ENCODE measurements at places on chromosomes 5 and 9.

- DNase-seq = no peak
Observed at GRCh38 chr5:174064171-174064570, 18.7 kb downstream of the NSG2 start.

GRCh38 chr5:172764861-172765765 is 5.9 kb downstream of the DUSP1 start:
- DNase-seq = peak; percentile 87

DNA sequence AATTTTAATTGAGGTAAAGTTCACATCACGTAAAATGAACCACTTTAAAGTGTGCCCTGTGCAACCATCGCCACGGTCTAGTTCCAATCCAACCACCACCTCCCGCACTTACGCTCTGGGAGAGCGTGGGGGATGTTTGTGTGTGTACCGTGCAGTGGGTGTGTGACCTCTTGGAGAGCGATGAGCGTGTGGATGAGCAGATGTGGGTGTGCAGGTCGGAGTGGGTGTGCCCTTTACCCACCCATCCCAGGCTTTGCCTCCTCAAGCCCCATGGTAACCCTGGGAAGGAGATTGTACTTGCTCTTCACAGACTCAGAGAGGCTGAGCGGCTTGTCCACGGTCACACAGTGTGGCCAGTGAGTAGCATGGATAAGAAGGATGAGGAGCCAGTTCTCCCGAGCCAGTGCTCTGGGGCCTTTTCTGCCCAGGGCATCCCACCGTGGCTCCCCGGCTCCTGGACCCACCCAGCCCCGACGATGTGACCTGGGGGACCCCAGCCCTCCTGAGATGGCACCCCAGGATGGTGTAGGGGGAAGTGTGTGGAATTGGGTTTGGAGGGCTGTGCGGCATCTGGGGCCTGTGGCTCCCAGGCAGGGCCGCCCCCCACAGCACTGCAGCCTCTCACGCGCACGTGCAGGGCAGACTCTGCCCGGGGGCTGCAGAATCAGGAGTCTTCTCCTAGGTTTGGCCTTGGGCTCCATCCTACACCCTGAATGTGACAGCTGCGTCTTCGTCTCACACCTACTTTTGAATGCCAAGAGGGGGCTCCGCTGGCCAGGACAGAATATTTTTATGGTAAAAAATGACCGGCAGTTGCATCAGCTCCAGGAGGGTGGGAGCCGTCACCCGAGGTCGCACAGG is 13.6 kb downstream of the LHX3 start:
- DNase-seq = no peak

DNA sequence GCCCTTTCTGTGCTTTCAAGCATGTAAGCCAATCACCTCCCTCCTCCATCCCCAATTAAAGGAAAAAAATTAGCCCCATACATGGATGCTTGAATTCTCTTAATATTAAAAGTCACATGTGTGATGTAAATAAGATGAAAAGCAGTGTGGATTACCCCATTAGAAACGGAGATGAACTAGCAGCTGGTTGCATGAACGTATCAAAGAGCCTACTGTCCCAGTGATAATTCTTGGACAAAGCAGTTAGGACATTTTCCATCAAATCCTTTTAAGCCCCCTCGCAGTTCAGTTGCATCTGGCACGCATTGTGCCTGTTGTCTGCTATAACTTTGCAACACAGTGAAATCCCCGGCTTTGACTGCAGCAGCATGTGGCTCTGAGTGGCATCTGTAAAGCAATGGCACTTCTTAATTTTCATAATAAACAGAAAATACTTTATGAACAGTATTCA is 285.6 kb downstream of the FBXL7 start:
- DNase-seq = no peak

DNA sequence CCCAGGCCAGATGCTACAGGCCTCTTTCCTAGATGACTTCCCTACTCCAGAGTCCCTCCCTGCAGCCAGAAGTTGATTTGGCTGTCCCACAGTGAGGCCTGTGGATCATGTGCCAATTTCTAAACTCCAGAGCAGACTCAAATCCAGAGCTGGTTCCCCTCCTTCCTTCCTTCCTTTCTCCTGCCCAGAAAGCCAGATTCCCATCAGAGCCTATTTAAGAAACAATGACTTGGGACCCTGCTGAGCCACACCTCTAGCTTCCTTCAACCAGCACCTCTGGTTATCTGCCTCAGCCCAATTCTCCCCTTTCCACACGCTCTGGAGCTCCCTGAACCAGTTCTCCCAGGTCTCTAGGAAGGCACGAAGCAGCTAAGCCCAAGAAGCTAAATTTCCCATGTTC is 7.2 kb downstream of the FAM219A start:
- no peak for DNase-seq

DNA sequence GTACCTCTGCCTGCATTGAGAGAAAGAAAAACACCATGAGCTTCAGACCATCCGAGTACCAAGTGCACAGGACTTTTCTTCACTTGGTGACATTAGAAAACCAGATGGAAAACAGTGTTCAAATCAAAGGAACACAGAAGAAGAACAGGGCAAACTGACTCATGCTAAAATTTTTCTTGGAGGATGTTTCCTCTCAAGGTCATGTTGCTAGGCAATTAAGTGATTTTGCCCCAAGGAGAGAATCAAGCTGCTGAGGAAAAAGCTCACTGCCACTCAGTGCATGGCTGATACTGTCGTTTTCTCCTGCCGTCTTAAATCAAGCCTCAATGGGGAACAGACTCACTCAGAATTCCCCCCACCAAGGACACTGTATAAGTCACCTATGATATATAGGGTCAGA is 57.9 kb upstream of the SIMC1 start:
- no peak for DNase-seq

DNA sequence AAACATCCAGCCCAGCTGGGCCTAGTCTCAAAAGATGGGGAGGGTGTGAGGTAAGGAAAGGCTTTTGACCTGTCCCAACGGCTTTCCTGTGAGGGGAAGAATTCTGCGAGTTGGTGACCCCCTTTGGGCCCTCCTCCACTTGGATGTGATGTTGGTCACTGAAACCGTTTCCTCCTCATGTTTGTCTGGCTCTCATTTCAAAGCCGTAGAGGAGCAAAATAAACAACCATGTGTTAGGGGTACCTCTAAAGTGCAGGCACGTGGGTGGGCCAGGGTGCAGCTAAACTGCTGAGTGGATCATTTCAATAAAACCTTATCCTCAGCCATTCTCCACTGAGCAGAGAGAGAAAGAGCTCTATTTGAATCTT is 84.3 kb upstream of the MELK start:
- DNase-seq = no peak

GRCh38 chr9:130159915-130160670 is 12.1 kb upstream of the NCS1 start:
- no peak for DNase-seq

DNA sequence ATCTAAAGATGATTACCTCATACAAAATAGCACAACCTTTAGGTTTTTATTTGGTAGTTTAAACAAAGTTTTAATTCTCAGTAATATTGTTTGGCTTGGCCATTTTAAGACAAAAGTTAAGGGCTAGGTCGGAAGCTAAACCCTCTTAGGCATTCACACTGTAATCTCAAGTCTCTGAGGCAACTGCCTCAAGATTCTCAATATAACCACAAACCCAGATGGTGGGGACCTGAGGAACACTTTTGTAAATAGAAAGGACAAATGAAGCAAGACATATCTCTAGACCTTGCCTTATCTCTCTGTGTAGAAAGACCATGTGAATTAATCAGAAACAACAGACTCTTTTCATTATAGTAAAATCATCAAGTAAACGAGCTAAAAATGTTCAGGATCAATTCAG is 500.2 kb upstream of the CDH6 start:
- no peak for DNase-seq

GRCh38 chr5:146643776-146644175 is 127.8 kb upstream of the GPR151 start:
- DNase-seq = no peak

- no peak for DNase-seq
Observed at GRCh38 chr5:95743877-95744276, 12.7 kb downstream of the RHOBTB3 start.

GRCh38 chr5:153618867-153619266 is 128.4 kb downstream of the GRIA1 start:
- no peak for DNase-seq

- DNase-seq = no peak
Observed at GRCh38 chr5:120873083-120873482, 409.0 kb downstream of the PRR16 start.

DNA sequence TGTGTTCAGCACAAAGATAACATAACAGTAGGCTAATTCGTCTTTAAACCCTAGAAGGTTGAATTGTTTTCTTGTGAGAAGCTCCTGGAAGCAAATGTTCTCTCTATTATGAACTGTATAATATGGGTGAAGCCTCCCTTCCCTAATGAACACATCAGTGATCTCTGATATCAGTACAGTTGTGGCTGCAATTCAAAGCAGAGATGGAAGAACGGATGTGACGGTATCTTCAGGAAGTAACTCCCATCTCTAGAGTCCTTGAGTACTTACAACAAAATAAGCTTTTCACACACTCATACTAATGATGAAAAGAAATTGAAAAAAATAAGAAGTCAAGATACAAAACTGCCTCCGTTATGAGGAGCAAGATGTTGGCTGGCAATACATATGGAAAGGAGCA is 4.5 kb downstream of the HCN1 start:
- no peak for DNase-seq

DNA sequence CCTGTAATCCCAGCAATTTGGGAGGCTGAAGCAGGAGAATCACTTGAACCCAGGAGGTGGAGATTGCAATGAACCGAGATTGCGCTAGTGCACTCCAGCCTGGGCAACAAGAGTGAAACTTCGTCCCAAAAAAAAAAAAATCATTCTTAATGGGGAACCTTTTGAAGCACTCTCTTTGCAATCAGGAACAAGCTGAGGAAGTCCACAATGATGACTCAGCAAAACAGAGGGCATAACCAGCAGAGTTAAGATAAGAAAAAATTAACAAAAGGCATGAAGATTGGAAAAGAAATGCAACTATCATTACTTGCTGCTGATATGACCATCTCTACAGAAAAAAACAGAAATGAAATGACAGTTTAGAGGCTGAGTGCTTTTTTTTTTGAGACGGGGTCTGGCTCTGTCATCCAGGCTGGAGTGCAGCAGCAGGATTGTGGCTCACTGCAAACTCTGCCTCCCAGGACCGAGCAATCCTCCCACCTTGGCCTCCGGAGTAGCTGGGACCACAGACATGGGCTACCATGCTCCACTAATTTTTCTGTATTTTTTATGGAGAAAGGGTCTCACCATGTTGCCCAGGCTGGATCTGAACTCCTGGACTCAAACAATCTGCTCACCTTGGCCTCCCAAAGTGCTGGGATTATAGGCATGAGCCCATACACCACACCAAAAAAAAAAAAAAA is 88.0 kb downstream of the FNBP1 start:
- no peak for DNase-seq

DNA sequence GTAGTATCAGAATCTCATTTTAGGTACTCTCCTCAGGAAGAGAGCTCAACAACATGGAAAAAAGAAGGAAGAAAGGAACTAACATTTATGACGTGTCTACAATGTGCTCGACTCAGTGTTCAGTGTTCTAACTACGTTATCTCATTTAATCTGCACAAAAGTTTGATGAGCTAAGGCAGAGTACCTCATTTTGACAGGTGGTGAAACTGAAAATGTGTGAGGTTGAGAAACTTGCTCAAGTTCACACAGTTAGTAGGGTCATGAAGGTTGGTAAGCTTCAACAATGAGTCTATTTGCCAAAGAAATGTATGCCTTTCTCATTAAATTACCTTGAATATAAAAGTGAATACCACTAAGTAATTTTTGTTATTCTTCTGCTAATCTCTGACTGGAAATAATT is 165.1 kb downstream of the CAAP1 start:
- DNase-seq = no peak

- DNase-seq = no peak
Observed at GRCh38 chr9:105103776-105104175, 140.7 kb upstream of the SLC44A1 start.

GRCh38 chr9:125752070-125752628 is 5.0 kb downstream of the PBX3 start:
- no peak for DNase-seq

- no peak for DNase-seq
Observed at GRCh38 chr5:133307275-133307674, 255.5 kb downstream of the HSPA4 start.

DNA sequence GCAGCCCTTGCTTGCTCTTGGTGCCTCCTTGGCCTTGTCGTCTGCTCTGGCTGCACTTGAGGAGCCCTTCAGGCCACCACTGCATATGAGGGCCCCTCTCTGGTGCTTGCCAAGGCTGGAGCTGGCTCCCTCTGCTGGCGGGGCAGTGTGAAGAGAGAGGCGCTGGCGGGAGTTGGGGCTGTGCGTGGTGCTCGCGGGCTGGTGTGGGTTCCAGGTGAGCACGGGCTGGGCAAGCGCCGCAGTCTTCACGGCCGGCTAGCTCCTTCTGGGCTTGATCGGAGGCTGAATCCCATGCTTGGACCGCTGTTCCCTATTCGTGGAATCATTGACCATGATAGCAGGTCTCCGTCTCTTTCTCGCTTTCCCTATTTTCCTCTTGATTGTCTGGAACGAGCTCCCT is 56.5 kb downstream of the XRCC4 start:
- DNase-seq = no peak

- DNase-seq = peak; percentile 80
Observed at GRCh38 chr9:112332977-112333638, at the start of gene PTBP3. TSS of gene PTBP3 (minus strand) at chr9:112333619. CDS start at chr9:112297865, 35,754 bp downstream.

GRCh38 chr9:99823681-99824377 is 2.1 kb downstream of the NR4A3 start:
- peak; percentile 63 for DNase-seq

GRCh38 chr5:39117401-39117800 is 43.2 kb upstream of the RICTOR start:
- DNase-seq = no peak

DNA sequence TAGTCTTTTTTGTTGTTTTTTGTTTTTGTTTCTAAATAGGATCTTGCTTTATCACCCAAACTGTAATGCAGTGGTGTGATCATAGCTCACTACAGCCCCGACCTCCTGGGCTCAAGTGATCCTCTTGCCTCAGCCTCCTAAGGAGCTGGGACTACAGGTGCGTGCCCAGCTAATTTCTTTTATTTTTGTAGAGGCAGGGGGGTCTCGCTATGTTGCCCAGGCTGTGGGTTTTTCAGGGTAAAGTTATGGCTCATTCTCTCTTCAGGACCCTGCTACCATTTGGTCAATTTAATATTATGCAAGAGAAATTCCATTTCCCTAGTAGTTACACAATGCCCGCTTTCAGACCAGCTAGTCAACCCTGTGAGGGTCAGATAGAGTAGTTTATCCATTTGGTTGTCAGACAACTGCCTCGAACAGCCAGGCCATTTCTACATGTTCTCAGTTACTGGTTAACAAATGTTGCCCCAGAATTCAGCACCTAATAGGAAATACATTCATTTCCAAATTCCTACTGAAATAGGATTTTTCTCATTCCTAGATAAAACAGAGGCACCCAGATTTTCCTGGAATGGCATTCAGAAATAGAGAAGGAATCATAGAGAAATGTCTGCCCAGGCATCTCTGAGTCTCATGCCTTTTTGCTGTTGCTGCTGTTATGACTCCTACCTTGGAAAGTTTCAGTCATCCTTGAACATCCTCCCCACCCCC is 6.4 kb upstream of the GLIS3 start:
- DNase-seq = no peak

- no peak for DNase-seq
Observed at GRCh38 chr5:114789773-114790402, 379.8 kb downstream of the TRIM36 start.

All from nephron progenitor cell (in vitro differentiated cells).